ENCODE measurements at places on chromosomes 12 and 14. TPM values are rescaled to one million over a fixed set of nuclear protein-coding genes. Genes with fewer than 3 reads are reported as not detected.

Gene SLC39A5
- not detected for total RNA-seq

Gene CCT2
- total RNA-seq, result 174 TPM

Gene RNF212B
- not detected for total RNA-seq

Gene ATXN2
- total RNA-seq, result 21.1 TPM

Gene TM7SF3
- total RNA-seq, result 92.2 TPM
